ENCODE measurements at places on chromosomes 4 and X. TPM values are rescaled to one million over a fixed set of nuclear protein-coding genes. Genes with fewer than 3 reads are reported as not detected.
A peak's percentile ranks its signal among the peaks of the same experiment; 100 is the strongest.

GRCh38 chr4:143336781-143337599, at the start of gene GAB1:
TSS of gene GAB1 (plus strand) at chr4:143336876. CDS start at chr4:143337189, 313 bp downstream.
- H3K36me3 ChIP-seq: no peaks in the 10 kb centered on the region
- peaks cover 35% of the 10 kb centered on the region for H3K4me1 ChIP-seq
- H3K27ac ChIP-seq: peak within 1 kb of the TSS; percentile 97
- H3K4me3 ChIP-seq: peak within 1 kb of the TSS; percentile 92
- H3K27me3 ChIP-seq: no peaks in the 10 kb centered on the region
- DNase-seq: peak; percentile 86

- H3K27ac ChIP-seq: no peak overlapping the region
- no peaks in the 10 kb centered on the region for H3K36me3 ChIP-seq
- H3K4me3 ChIP-seq: no peak overlapping the region
- DNase-seq: no peak
- no peaks in the 10 kb centered on the region for H3K27me3 ChIP-seq
- no peaks in the 10 kb centered on the region for H3K4me1 ChIP-seq
Measured at GRCh38 chr4:134708026-134708425, 506.4 kb upstream of the PABPC4L start.

- H3K4me1 ChIP-seq: no peaks in the 10 kb centered on the region
- H3K27me3 ChIP-seq: no peaks in the 10 kb centered on the region
- H3K4me3 ChIP-seq: no peak overlapping the region
- no peaks in the 10 kb centered on the region for H3K36me3 ChIP-seq
Measured at GRCh38 chr4:42995343-42995944, 102.9 kb downstream of the GRXCR1 start.

- no peaks in the 10 kb centered on the region for H3K27me3 ChIP-seq
- no peaks in the 10 kb centered on the region for H3K36me3 ChIP-seq
- H3K27ac ChIP-seq: no peak overlapping the region
- no peak overlapping the region for H3K4me3 ChIP-seq
Measured at GRCh38 chr4:91519155-91519554, 784.6 kb upstream of the GRID2 start.

DNA sequence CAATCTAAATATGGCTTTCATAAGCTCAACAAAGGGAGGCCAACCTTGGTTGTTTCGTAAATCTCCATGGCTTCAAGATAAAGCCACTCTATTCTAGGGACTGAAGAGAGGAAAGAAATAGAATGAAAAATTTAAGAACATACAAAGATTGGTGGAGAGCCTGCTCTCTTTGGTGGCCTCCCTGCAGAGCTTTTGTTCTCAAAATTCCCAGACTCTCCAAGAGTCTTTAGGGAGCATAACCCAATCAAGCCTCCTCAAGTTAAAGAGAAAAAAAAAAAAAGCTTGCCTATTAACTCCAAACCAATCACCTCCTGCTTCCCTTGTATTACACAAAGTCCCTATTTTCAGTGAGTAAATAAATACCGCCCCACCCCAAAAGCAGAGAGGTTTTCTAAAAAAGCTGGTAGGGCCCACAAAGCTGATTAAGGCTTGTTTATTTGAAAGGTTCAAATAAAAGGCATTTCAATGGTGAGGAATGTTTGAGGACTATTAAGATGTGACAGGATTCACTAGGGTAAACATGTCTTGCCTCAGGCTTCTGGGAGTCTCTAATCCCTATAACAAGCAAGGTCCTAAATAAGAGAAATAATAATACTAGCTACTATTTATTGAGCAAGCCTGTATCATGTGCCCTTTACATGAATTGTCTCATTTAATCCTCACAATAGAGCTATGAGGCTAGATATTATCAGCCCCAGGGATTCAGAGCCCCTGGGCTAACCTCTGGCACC, 71.6 kb downstream of the GPC3 start:
- H3K4me1 ChIP-seq: no peaks in the 10 kb centered on the region
- no peaks in the 10 kb centered on the region for H3K36me3 ChIP-seq
- H3K27ac ChIP-seq: no peak overlapping the region
- no peak for DNase-seq

GRCh38 chr4:4260185-4260751, 12.2 kb upstream of the TMEM128 start:
- H3K4me3 ChIP-seq: no peak overlapping the region
- H3K27me3 ChIP-seq: no peaks in the 10 kb centered on the region
- H3K27ac ChIP-seq: no peak overlapping the region

DNA sequence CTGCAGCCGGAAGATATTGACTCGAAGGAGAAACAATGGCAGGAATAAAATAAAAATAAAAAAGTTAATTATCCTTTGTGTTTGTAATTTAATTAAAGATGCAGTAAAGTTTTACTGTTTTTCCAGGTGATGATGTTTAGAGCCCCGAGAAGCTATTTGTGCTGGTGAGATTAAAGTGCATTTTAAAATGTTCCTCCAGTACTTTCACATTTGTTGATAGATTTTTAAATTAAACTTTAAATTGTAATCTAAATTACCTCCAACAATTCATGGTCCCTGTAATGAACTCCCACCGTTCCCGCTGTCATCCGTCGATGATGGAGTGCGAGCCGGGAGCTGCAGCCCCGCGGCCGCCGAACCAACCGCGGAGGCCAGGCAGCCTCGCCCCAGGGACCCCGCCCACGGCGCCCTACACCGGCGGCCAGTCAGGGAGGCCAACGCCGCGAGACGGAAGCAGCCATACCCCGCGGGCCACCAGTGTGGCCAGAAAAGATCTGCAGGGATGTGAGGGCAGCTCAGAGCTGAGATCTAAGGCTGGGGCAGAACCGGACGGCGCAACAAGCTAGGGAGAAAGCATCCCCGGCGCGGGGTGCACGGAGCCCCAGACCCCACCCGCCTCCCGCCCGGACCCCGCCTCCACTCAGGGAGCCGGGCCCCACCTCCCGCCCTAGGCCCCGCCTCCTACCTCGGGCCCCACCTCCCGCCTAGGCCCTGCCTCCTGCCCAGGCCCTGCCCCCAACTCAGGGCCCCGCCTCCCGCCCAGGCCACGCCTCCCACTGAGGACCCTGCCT, 104.0 kb downstream of the FAM53A start:
- H3K27ac ChIP-seq: peak overlapping the region; percentile 86
- peak; percentile 91 for DNase-seq
- H3K4me3 ChIP-seq: peak overlapping the region; percentile 67
- peaks cover 10% of the 10 kb centered on the region for H3K27me3 ChIP-seq
- no peaks in the 10 kb centered on the region for H3K36me3 ChIP-seq

- H3K27me3 ChIP-seq: no peaks in the 10 kb centered on the region
- DNase-seq: no peak
- H3K4me3 ChIP-seq: no peak overlapping the region
Measured at GRCh38 chr4:102610007-102610406, 108.8 kb downstream of the NFKB1 start.

DNA sequence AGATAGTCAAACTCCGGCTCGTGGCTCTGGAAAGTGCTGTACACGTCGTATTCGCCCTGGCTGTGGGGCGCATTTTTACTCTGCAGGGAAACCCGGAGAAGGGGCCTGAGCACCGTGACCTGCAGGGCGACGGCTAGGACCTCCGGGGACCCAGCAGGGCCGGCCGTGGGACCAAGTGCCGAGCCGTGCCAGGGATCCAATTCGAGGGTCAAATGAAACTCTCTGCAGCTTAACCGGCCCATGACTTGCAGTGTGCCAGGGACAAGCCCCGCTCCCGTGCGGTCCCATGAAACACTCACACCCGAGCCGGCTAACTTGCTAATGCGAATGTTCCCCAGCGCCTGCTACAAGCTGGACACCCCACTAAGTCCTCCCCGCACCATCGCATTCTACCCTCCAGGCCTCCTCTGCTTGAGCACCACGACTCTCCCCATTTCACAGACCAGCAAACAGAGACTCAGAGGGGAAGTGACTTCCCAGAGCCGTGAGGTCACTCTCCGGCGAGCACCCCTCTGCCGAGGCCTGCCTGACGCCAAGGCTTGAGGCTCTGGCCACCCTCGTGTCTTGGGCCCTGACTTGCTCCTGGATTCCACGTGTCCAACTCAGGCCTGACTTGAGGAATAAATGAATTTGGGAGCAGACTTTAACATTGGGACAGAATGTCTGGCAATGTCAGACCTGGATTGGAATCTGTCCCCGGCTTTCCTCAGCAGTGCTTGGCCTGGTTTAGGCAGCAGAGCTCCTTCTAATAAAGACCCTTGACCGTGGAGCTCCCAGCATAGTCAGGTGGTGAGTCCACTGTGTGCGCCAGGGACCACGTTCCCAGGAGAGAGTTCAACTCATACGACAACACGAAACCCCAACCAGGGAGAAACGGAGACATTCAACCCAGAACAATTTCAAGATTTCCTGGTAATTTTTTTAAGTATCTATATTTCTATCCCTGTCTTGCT, 93.6 kb downstream of the PPP2R2C start:
- no peak overlapping the region for H3K4me3 ChIP-seq
- DNase-seq: no peak
- peaks cover 8% of the 10 kb centered on the region for H3K27me3 ChIP-seq
- H3K27ac ChIP-seq: no peak overlapping the region

Gene CXCL11
- total RNA-seq: not detected

Gene KCND1
- total RNA-seq: not detected

Measured in transverse colon (tissue), 4 donors.